AG04449 (cell line): ENCODE measurements at places on chromosomes 3 and 15.

DNA sequence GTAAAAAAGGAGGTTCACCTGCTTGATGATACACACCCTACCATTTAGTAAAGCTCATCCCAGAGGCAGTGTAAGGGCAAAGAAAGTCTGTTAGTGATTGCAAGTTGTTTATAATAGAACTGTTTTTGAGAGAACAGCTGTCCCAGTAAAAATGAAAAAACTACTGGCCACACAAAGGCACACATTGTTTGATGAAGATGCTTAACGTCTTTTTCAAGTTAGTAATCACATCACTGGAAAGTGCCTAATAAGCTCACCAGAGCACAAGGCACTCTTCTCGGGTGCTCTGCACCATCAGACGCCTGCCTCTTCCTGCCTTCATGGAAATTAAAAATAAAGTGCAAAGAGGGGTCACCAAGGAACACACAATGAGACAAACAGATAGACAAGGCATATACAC is 186.9 kb downstream of the PDZRN3 start:
- no peak for DNase-seq

- DNase-seq = no peak
These were observed 83.1 kb downstream of the DNAJB8 start for GRCh38 chr3:128383316-128384235.

GRCh38 chr3:194866236-194866635 is 180.6 kb downstream of the FAM43A start:
- no peak for DNase-seq

- no peak for DNase-seq
These were observed 13.3 kb downstream of the CHST13 start for GRCh38 chr3:126537116-126537729.

GRCh38 chr3:97417-98258 is 98.9 kb upstream of the CHL1 start:
- no peak for DNase-seq

GRCh38 chr15:68526269-68526668 is 52.5 kb upstream of the CORO2B start:
- no peak for DNase-seq

DNA sequence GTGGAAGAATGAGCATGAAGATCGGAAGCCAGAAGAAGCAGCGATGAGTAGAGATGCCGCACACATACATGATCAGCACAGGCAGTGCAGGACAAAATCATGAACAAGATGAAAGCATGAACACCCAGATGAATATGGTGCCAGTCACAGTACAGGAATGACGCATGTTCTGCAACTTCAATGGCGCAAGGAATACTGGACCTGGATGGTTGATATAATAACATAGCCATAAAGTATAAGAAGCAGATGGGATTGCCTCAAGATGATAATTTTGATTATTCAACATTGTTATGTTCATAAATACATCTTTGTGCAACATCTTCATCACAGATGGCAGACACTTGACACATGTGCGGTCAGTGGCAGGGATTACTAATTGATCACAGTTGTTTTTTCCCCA is 59.7 kb upstream of the SLCO3A1 start:
- no peak for DNase-seq

DNA sequence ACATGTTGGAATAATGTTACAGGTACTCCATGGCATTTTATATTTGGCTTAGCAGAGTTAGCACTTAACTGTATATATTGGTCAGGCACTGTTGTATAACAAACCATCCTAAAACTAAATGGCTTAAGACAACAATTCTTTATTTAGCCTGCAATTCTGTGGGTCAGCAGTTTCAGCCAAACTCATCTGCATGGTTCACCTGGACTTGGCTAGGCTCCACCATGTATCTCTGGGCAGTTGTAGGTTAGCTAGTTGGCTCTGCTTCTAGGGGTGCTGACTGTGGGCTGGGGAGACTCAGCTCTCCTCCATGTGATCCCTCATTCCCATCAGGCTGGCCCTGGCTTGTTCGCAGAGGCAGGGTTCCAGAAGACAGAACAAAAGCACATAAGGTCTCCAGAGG is 34.4 kb downstream of the RARB start:
- DNase-seq = no peak

GRCh38 chr3:119349354-119350041 is 55.3 kb downstream of the ARHGAP31 start:
- DNase-seq = no peak
